Astrocyte (in vitro differentiated cells and primary cell): ENCODE measurements at places on chromosomes 2 and 18. TPM values are rescaled to one million over a fixed set of nuclear protein-coding genes. Genes with fewer than 3 reads are reported as not detected.

DNA sequence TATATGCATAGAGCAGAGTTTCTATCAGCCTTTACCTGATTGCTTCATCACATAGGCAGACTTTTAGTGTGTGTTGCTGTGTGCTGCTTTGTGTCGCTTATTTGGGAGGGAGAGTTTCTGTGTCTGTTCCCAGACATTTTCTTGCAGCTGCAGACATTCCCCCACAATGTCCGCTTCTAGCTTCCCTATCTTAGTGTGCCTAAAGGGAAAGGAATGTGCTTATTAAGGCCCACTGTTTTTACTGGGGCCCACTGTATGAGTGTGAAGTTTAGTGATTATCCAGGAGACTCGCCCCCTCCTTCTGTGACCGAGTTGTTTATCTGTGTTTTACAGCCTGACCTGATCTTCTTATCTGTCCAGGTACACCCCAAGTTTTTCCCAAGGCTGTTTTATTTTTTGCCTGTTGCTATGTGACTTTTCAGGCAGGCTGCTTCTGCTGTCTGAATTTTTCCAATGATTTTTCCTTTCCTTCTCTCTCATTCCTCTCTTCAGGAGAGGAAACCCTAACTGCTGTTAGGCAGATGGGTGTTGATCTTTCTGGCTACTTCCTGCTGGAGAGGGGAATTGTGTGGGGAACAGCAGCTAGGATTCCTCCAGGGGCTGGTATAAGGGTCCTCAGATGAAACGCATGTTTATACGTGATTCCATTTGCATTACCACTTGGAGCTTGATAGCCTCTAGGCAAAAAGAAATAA is 47.6 kb downstream of the STK17B start:
- DNase-seq, result peak; percentile 85

GRCh38 chr2:178070824-178071223 is 1.8 kb downstream of the PDE11A start:
- peak; percentile 9 for DNase-seq

DNA sequence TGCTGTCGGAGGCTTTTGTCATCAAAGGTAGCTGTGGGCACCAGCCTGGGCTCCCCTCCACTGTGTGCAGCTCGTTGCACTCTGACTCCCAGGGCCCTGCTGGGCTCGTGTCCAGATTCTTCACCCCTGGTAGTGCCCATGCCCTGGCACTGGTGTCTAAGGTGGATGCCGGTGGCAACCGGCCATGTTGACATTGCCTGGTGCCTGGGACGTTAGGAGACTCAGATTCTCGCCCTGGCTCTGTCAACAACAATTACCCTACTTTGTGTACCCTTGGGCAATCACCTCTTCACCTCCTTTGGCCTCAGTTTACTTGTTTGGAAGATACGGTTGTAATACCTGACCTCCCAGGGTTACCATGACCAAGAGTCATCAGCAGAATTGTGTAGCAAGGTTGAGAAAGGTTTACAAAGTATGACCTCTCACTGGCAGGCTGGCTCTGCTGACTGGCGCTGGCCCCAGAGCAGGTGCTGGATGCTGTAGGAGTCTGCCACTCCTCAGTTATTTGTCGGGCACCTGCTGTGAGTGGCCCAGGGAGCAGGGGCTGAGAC is 41.5 kb upstream of the MCFD2 start:
- no peak for DNase-seq

DNA sequence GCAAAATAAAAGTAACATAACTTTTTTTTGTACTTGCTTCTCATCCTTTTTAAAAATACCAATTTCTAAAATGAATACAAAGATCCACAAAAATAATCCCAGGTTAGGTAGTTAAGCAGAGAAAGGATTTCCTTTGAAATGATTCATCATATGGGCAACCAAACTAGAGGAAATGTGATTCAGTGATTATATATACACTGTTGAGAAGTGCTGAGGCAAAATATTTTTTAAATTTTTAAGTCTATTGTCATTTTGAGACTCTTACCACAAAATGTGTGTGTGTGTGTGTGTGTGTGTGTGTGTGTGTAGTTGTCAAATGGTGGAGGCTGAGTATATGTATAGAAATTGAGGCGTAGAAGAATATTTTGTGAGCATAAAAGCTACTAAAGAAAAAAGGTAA is 1075.3 kb downstream of the LRP1B start:
- DNase-seq, result peak; percentile 87

GRCh38 chr2:36618381-36618780 is 20.4 kb upstream of the FEZ2 start:
- peak; percentile 70 for DNase-seq

- no peak for DNase-seq
These were observed 81.0 kb downstream of the ZNF236 start for GRCh38 chr18:76903386-76903785.

DNA sequence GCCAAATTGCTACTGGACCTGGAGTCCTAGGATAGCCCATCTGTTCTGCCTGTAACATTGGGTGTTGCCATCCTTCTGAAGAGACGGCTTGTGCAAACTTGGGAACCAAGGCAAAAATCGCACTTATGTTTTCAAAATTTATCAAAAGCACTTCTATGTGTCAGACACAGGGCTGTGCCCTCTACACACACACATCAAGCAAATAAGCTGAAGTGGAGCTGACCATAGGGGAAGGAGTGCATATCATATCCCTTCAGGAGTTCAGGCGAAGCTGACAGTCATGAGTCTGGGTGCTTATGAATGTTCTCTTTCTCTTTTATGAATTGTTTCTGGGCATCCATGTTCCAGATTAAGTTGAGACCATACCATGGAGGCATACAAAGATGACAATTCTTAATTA is 247.9 kb downstream of the CYRIA start:
- no peak for DNase-seq

DNA sequence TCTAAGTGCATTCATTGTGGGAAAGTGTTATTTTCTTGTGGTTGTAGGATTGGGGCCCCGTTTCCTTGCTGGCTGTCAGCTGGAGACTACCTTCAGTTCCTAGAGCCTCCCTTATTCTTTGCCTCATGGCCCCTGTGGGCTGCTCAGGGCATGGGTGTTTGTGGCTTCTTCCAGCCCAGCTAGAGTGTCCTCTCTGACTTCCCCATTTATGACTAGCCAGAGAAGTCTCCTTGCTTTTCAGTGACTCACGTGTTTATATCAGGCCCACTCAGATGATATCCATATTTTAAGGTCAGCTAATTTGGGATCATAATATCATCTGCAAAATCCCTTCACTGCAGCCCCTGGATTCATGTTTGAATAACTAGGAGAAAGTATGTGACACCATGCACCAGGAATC is 62.8 kb downstream of the DTNA start:
- peak; percentile 56 for DNase-seq

TXNL4A gene
- total RNA-seq, result 126 and 135 TPM in 2 replicates

PNPT1 gene
- 45.7 and 57.1 TPM in 2 replicates for total RNA-seq

TNFRSF11A gene
- total RNA-seq, result 0.75 and 1.5 TPM in 2 replicates
